ENCODE measurements at places on chromosomes 7 and 10. TPM values are rescaled to one million over a fixed set of nuclear protein-coding genes. Genes with fewer than 3 reads are reported as not detected.

Gene AKR1B1
- 64.3 TPM for total RNA-seq

DNA sequence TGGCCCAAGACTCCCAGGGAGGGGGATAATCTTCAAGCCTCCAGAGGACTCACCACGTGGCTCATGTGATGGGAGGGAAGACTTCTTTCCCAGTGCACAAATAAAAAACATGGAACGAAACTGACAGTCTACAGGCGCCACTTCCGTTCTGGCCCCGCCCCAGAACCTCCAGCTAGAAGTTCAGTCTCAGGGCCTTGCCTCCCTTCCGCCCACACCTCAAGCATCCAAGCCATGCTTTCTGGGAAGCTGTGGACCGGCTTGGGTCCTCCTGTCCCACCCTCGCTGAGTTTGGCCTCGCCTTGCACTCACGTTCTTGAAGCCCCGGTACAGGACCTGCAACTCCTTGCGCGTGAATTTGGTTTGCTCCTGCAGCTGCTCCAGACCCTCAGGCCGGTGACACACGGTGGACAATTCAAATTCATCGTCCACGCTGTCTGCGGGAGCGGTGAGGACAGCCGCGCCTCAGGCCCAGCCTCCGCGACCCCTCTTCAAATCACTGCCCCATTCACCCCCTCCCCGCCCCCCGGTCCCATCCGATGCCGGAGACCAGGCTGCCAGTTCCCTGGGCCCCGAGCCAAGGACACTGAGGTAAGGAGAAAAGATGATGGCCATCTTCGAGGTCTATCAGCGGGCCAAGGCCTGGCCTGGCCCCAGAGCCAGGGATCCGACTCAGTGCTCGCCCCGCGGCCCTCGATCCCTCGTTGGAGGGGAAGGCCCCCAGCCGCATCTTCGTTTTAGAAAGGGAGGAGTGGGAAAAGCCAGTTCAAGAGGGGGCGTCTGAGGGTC is 10.7 kb upstream of the OGA start:
- peaks cover 5% of the 10 kb centered on the region for H3K36me3 ChIP-seq
- DNase-seq, result no peak

- H3K36me3 ChIP-seq, result peaks cover 4% of the 10 kb centered on the region
- no peak for DNase-seq
- peaks cover 2% of the 10 kb centered on the region for H3K4me1 ChIP-seq
- no peak overlapping the region for H3K4me3 ChIP-seq
- no peaks in the 10 kb centered on the region for H3K27me3 ChIP-seq
- no peak overlapping the region for H3K27ac ChIP-seq
These were observed 32.1 kb downstream of the MARCHF5 start for GRCh38 chr10:92323079-92323478.

- H3K27ac ChIP-seq, result no peak overlapping the region
- H3K36me3 ChIP-seq, result no peaks in the 10 kb centered on the region
- no peak for DNase-seq
- no peaks in the 10 kb centered on the region for H3K27me3 ChIP-seq
- H3K4me3 ChIP-seq, result no peak overlapping the region
These were observed 2.5 kb upstream of the ITIH2 start for GRCh38 chr10:7700577-7701125.

DNA sequence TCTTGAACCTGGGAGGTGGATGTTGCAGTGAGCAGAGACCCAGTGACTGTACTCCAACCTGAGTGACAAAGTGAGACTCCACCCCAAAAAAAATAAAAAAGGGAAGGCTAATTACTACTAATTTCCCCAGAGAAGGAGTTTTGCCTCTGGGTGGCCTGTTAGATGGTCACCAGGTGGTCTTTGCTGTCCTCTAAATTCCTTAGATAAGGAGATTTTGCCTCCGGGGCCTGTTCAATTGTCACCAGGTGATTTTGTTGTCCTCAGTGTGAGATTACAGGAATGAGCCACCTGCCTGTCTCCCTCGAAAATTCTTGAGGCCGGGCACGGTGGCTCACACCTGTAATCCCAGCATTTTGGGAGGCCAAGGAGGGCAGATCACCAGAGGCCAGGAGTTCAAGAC is 24.4 kb upstream of the ZMIZ2 start:
- no peak for DNase-seq
- H3K4me1 ChIP-seq, result no peaks in the 10 kb centered on the region
- no peaks in the 10 kb centered on the region for H3K36me3 ChIP-seq
- no peak overlapping the region for H3K4me3 ChIP-seq
- H3K27me3 ChIP-seq, result no peaks in the 10 kb centered on the region
- H3K27ac ChIP-seq, result no peak overlapping the region

DNA sequence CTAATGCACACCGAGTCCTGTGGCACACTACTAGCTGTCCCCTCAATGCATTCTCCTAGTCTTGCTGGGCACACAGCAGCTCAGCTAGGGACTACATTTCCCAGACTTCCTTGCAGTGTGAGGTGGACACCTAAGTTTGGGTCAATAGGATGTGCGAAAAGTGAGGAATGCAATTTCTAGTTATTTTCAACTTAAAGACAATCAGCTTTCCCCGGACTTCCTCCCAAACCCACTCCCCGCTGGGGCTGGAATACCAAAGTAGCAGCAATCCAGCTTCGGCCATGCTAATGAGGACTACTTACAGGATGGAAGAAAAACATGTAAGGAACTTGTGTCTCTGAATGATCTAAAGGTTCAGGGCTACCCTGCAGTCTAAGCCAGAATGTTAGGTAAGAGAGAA is 286.4 kb upstream of the LRRN3 start:
- H3K27ac ChIP-seq, result no peak overlapping the region
- no peaks in the 10 kb centered on the region for H3K4me1 ChIP-seq
- H3K36me3 ChIP-seq, result no peaks in the 10 kb centered on the region
- H3K27me3 ChIP-seq, result no peaks in the 10 kb centered on the region
- DNase-seq, result no peak

- H3K4me1 ChIP-seq, result peaks cover 4% of the 10 kb centered on the region
- DNase-seq, result no peak
- peaks cover 13% of the 10 kb centered on the region for H3K27me3 ChIP-seq
- peaks cover 9% of the 10 kb centered on the region for H3K36me3 ChIP-seq
- H3K4me3 ChIP-seq, result peak overlapping the region; percentile 92
- peak overlapping the region; percentile 23 for H3K27ac ChIP-seq
These were observed 1.9 kb downstream of the TTYH3 start for GRCh38 chr7:2633538-2634266.

GRCh38 chr10:77358656-77359055 is 279.0 kb downstream of the KCNMA1 start:
- no peaks in the 10 kb centered on the region for H3K36me3 ChIP-seq
- H3K4me1 ChIP-seq, result no peaks in the 10 kb centered on the region
- H3K27me3 ChIP-seq, result no peaks in the 10 kb centered on the region
- DNase-seq, result no peak

GRCh38 chr10:103355906-103356599 is 5.1 kb upstream of the PCGF6 start:
- no peak for DNase-seq
- H3K4me3 ChIP-seq, result no peak overlapping the region
- no peak overlapping the region for H3K27ac ChIP-seq
- no peaks in the 10 kb centered on the region for H3K36me3 ChIP-seq
- peaks cover 3% of the 10 kb centered on the region for H3K4me1 ChIP-seq
- H3K27me3 ChIP-seq, result no peaks in the 10 kb centered on the region

All from T-cell (primary cell).